Activated CD8-positive, alpha-beta memory T cell treated with anti-CD3 and anti-CD28 coated beads, Interleukin-2, amount 50 U/mL, for 4 hours (primary cell): ENCODE measurements at places on chromosomes 3 and 15.

GRCh38 chr3:110495201-110495927 lies 576.3 kb upstream of the NECTIN3 start:
- no peak for DNase-seq

DNA sequence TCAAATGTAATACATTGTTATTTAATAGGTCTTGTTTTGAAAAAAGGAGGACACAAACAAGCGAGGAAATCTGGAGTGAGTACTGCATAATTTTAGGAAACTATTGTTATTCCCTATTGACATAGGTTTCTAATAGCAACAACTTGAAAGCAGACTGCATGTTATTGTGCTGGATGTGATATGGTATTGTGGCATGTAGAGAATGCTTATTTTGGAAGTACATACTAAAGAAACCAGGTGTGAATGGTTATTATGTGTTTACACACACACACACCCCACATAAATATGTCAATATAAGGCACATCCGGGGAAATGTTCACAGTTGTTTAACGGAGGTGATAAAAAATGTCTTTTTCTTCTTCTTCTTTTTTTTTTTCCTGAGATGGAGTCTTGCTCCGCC lies 5.9 kb upstream of the MORF4L1 start:
- DNase-seq, result no peak

DNA sequence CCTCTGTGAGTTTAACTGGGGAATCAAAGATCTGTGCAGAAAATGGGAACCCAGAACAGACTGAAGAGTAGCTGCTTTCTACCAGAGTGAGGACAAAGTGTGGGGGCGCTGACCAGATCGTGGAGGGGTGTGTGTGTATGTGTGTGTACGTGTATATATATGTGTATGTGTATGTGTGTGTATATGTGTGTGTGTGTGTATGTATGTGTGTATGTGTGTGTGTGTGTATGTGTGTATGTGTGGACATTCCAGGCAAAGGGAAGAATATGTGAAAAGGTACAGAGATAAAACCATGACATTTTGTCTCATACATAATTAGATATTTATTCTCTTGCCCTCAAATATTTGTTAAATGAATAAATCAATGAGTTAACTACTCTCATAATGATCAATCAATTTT lies 54.9 kb upstream of the DPPA4 start:
- no peak for DNase-seq

DNA sequence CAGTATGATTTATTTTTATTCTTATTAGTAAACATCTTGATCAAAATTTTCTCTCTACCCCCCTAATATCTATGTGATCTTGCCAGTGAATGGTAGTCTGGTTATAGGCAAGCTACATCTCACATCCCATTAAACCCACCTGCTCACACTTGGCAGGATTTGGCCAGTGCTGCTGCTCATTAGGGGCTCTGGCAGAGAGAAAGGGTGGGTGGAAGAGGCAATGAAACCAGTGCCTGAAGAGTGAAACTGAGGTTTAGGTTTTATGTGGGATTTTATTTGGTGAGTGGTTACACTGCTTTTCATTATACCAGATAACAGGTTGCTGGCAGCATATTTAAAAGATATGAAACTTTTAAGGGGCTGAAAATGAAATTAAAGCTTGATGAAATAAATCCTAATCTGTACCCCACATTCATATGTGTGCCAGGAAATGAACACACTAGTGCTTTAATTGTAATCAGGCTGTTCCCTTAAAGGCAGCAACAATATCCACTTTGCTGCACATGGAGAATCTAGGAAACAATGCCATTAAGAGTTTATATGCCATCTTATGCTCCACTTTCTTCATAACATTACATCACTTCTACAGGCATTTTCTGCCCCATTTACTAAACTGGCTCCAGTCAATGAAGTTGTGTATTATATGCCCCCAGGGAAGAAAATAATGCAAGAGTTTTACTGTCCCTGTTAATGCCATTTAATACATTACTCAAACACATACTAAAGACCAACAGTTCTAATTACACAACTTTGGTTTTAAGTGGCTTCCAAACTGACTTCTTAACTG lies 688.7 kb downstream of the MECOM start:
- DNase-seq, result no peak

DNA sequence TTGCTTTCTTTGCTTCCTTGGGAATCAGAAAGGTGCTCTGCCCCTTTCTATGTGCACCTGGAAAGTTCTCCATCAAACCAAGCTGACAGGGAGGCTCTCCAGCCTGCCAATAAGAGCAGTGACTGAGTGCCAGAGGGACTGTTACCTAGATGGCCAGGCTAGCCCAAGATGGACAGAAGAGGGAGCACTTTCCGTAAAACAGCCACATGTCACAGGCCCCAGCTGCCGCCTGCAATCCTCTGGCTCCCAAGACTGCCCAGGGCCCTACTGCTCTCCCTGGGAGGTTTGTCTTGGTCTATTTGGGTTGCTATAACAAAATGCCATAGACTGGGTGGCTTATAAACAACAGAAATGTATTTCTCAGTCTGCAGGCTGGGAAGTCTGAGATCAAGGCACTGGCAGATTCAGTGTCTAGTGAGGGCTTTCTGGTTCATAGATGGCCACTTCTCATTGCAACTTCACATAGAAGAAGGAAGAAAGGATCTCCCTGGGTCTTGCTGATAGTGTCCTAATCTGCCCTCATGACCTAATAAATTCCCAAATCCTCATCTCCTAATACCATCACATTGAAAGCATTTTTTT lies 72.3 kb downstream of the TAMM41 start:
- no peak for DNase-seq

DNA sequence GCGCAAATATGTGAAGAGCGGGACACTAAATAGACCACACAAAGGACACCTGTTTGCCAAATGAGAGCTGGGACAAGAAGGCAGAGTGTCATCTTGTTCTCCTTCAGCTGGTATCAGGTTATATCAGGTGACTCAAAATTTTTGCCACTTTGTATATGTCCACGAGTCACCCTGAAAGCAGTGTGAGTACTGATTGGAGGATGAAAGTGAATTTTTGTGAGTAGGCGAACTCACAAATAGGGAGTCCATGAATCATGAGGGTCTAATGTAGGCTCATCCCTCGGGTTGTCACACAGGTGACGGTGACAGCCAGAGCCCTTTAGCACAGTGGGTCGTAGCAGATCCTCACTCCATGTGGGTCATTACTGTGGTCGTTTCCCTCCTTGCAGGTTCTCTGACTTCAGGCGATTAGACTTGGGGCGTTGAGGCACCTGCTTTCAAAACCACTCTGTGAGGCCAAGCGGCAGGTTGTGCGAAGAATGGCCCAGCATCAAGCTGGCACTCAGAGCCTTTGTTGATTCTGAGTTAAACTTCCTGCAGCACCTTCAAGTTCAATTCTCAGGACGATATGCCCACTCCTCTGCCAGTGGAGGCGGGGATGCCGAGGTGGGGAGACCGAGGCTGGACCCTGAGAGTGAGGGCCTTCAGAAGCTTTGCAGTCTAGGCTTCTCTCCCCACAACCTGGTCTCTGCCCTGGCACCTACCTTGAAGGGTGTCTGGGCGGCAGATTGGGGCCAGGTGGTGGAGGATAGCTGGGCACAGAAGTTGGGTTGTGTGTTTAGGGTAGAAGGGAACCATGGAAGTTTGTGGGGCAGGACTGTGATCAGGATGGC lies 173.8 kb downstream of the SMAD6 start:
- no peak for DNase-seq

GRCh38 chr3:29447946-29448627 lies 167.2 kb downstream of the RBMS3 start:
- DNase-seq, result no peak

DNA sequence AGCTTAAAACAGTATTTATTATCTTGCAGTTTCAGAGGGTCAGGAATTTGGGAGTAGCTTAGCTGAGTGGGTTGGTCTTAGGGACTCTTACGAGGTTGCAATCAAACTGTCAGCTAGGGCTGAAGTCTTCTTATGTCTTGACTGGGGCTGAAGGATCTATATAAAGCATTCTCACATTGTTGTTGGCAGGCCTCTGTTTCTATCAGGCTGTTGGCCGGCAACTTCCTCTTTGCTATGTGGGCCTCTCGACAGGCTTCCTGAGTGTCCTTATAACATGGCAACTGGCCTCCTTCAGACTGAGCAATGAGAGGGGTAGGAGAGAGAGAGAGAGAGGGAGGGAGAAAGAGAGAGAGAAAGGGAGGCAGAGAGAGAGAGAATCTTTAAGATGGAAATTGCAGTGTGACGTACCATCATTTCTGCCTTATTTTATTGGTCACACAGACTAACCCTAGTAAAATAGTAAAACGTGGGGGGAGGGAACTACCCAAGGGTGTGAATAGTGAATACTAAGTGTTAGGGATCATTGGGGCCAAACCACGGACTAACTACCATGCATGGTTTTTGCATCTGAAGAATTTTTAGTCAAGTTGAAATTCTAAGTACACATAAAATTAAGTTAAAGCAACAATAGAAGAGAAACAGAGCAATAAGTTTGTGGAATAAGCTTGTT lies 16.1 kb downstream of the FGF7 start:
- DNase-seq, result no peak

DNA sequence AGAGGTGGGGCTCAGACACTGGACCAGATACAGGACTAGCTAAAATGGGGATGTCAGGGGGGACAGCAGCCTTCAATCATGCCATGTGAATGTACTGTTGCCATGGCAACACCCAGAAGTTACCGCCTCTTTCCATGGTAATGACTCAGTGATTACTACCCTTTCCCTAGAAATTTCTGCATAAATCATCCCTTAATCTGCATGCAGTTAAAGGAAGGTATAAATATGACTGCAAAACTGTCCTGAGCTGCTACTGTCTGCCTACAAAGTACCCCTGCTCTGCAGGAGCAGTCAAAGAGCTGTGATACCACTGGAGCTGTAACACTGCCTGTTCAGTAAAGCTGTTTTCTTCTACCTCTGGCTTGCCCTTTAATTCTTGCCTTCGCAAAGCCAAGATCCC lies 168.2 kb downstream of the PEAK1 start:
- no peak for DNase-seq

GRCh38 chr3:98800401-98800800 lies 37.3 kb downstream of the ST3GAL6 start:
- no peak for DNase-seq

DNA sequence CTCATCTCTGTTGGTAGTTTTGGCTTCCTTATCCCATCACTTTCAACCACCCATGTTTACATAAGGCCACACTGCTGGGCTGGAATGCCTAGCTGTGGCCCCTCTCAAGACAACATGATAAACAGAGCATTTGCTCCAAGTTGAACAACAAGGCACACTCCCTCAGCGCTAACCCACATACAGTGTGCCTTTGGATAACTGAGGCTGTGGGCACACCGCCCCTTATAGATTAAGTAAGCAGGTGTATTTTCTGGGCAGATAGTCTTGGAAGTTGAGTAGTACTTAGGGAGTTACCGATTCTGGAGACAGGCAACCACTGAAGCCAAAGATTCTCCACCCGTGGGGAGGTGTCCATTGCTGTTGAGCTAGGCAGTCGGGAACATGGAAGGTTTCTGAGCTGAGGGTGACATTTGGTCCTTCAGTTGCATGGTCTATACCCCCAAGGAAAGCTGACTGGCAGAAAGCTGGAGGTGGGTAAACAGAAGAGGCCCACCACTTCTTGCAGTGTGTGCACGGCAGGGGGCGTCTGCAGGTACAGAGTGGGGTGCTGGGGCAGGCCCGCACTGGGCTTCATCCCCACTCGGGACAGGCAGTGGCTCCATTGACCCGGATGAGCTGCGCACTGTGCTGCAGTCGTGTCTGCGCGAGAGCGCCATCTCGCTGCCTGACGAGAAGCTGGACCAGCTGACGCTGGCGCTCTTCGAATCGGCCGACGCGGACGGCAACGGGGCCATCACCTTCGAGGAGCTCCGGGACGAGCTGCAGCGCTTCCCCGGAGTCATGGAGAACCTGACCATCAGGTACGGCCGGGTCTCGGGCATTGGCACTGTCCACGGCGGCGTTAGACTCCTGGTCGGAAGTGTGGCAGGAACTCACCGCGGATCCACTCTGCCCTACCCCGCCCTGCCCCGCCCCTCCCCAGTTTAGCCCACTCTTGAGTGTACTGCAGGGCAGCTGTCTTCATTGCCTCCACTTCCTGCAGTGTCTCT lies 16.8 kb downstream of the NOX5 start:
- peak; percentile 22 for DNase-seq

GRCh38 chr3:32334675-32335074 lies 57.0 kb upstream of the CMTM7 start:
- peak; percentile 32 for DNase-seq

- no peak for DNase-seq
These were observed 490.7 kb downstream of the RBMS3 start for GRCh38 chr3:29771602-29772001.

GRCh38 chr15:48865370-48866079 lies 12.4 kb upstream of the EID1 start:
- DNase-seq, result no peak

GRCh38 chr3:73449774-73450173 lies 175.0 kb downstream of the PDZRN3 start:
- no peak for DNase-seq

- peak; percentile 59 for DNase-seq
These were observed 555 bp downstream of the ATP11B start for GRCh38 chr3:182793663-182794454.

DNA sequence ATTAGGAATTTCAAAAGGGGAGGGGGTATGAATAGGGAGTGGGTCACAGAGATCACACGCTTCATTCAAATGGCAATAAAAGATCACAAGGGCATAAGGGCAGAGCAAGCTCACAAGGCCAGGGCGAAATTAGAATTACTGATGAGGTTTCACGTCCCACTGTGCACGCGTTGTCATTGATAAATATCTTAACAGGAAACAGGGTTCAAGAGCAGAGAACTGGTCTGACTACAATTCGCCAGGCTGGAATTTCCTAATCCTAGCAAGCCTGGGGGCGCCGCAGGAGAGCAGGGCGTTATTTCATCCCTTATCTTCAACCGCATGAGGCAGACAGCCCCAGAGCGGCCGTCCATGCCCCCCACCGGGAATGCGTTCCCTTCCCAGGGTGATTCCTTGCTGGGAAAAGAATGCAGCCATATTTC lies 18.1 kb upstream of the SMCO1 start:
- DNase-seq, result no peak

GRCh38 chr3:48338635-48339034 lies 5.2 kb upstream of the SPINK8 start:
- DNase-seq, result no peak
